ENCODE measurements at places on chromosomes 4 and X.

GRCh38 chr4:41512136-41512535, 25.8 kb upstream of the LIMCH1 start:
- no peak for DNase-seq

GRCh38 chr4:127069675-127070074, 563.1 kb upstream of the INTU start:
- DNase-seq, result no peak

GRCh38 chr4:105546086-105546485, 6.3 kb upstream of the ARHGEF38 start:
- no peak for DNase-seq

- no peak for DNase-seq
Observed at GRCh38 chr4:140645614-140646412, 77.1 kb upstream of the UCP1 start.

- no peak for DNase-seq
Observed at GRCh38 chr4:22496165-22496813, 19.6 kb downstream of the ADGRA3 start.

DNA sequence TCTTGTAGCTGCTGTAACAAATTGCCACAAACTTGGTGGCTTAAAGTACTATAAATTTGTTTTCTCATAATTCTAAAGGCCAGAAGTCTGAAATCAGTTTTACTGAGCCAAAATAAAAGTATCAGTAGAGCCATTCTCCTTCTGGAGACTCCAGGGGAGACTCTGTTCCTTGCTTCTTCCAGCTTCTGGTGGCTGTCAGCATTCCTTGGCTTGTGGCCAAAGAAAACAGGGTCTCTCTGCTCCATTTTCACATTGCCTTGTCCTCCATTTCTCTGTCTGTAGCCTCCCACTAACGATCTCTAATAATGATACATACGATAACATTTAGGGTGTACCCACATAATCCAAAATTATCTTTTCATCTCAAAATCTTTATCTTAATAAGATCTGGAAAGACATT, 200.4 kb downstream of the MAB21L2 start:
- DNase-seq, result no peak

GRCh38 chr4:106323119-106323518, 6.8 kb downstream of the AIMP1 start:
- no peak for DNase-seq

GRCh38 chr4:1574601-1575417, 109.3 kb downstream of the FAM53A start:
- no peak for DNase-seq

Data from mammary epithelial cell (primary cell).